ENCODE measurements at places on chromosomes 16 and 17. TPM values are rescaled to one million over a fixed set of nuclear protein-coding genes. Genes with fewer than 3 reads are reported as not detected.

- no peak for DNase-seq
These were observed 240.7 kb downstream of the MAP2K6 start for GRCh38 chr17:69654981-69655855.

GRCh38 chr17:33688771-33689170 lies 395.7 kb upstream of the ASIC2 start:
- no peak for DNase-seq

DNA sequence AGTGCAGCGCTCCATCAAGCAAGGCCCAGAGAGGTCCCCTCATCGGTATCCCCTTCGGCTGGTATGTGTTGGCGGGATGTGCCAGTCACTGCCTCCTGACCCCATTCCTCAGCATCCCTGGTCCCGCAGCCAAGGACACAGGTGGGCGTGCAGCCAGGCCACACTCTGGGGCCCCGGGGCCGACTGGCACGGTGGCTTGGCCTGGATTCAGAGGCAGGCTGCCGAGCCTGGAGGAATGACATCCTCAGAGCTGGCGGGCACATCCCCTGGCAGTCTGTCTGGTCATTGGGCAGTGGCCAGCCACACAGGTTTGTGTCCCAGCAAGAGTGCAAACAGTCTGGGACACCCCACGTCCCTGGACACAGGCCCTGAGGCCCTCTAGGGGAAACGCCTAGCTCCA lies 111.1 kb downstream of the SDK2 start:
- DNase-seq = no peak

GRCh38 chr17:2801841-2802240 lies 5.6 kb downstream of the RAP1GAP2 start:
- DNase-seq = no peak

- DNase-seq = no peak
These were observed 337.1 kb upstream of the CA10 start for GRCh38 chr17:52495646-52496045.

DNA sequence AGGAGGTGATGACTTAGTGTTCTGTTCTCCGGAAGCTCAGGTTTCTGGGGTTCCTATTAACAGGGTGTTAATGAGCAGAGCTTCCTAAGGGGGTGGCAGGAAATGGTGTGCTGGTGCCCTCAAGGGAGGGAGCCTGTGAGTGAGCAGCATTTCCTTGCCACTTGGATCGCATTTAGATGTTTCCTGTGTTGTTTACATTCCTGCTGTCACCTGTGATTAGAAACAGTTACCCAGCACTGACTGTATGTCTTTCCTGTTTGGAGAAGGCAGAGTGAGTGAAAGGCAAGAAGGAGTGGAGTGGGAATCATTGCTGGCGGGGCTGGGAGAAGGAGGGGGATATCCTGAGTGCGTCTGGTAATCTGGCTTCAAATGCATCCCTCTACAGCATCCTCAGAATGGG lies 214.6 kb downstream of the CCDC182 start:
- no peak for DNase-seq

DNA sequence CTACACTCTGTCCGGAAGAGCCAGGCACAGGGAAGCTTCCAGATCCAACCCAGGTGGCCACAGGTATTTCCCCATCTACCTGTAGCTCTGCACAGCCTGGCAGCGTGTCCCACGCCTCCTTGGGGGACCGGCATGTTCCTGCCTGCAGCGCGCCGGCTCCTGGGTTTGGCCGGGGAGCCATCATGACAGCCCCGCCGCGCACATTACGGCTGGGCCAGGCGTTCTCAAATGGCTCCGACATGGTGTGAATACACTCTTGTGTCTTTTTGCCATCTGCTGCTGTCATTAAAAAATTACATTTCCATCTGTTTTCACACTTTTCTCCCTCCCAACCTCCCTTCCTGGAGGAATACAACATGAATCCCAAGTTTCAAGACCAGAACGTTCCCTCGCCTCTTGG lies 8.0 kb upstream of the GINS2 start:
- DNase-seq = no peak

DNA sequence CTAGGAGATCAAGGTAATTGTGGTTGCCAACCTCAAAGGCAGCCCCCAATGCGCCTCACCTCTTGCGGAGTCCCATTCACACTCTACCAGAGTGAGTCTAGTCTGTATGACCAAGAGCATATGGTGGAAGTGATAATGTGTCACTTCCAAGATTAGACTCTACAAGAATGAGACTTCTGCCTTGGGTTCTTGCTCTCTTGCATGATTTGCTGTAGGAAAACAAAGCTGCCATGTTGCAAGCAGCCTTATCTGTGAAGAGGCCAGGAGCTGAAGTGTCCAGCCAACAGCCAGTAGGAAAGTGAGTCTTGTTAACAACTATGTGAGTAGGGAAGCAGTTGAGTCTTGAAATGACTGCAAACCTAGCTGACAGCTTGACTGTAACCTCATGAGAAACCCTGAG lies 3.4 kb downstream of the TERF2 start:
- DNase-seq = no peak

The GNGT2 gene
- total RNA-seq = not detected

The PTGES3L gene
- 0.44 TPM for total RNA-seq

The KRT15 gene
- total RNA-seq = 1,796 TPM
